Uterine smooth muscle cell (primary cell): ENCODE measurements at places on chromosomes 11 and 22. TPM values are rescaled to one million over a fixed set of nuclear protein-coding genes. Genes with fewer than 3 reads are reported as not detected.

MAPK8IP2 gene
- 0.33 and 0.37 TPM in 2 replicates for total RNA-seq

PATE4 gene
- total RNA-seq: not detected in 2 replicates

KRTAP5-9 gene
- total RNA-seq: not detected in 2 replicates

POU2AF1 gene
- total RNA-seq: not detected in 2 replicates

RAB30 gene
- total RNA-seq: 8.0 and 11.6 TPM in 2 replicates

APOL2 gene
- total RNA-seq: 49.2 and 57.2 TPM in 2 replicates

TNNT3 gene
- not detected in 2 replicates for total RNA-seq
